ENCODE measurements at places on chromosomes 13 and 19. TPM values are rescaled to one million over a fixed set of nuclear protein-coding genes. Genes with fewer than 3 reads are reported as not detected.

The SIGLEC9 gene
- 0.21 TPM for total RNA-seq

GRCh38 chr13:51945149-51945548 lies 66.1 kb downstream of the ATP7B start:
- no peak for DNase-seq

DNA sequence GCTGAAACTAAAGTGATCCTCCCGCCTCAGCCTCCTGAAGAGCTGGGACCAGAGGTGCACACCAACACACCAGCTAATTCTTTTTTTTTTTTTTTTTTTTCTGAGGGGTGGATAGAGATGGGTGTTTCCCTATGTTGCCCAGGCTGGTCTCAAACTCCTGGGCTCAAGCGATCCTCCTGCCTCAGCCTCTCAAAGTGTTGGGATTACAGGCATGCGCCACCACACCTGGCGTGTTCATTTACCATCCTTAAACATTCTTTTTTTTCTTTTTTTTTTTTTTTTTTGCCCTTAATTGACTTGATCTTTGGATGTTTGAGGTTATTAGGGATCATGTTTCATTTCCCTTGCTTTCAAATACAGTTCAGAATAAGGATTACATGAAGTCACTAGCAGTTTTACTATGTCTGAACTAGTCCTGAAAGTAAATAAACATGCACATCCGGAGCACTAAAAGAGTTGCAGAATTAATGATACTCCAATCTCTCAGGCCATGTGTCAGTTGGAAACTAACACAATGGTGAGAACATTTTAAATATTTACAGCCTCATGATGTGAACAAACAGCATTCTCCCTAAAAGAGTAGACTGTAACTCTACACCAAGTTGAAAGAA lies 10.2 kb downstream of the UTP14C start:
- no peak for DNase-seq

DNA sequence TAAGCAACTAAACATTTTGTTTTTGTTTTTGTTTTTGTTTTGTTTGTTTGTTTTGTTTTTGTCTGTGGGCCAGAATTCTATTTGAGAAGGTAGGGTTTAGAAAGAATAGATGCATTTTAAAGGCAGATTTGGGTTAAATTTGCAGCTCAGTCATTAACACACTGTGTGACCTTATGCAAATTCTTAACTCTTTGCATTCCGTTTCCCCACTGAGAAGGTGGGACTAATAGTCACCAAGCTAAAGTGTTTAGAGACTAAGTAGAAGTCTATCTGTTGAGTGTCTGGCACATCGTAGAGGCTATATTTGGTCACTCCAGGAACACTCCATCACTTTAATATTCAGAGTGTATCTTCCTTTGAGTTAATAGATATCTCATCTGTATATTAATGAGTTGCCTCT lies 87.1 kb downstream of the CCNA1 start:
- no peak for DNase-seq

DNA sequence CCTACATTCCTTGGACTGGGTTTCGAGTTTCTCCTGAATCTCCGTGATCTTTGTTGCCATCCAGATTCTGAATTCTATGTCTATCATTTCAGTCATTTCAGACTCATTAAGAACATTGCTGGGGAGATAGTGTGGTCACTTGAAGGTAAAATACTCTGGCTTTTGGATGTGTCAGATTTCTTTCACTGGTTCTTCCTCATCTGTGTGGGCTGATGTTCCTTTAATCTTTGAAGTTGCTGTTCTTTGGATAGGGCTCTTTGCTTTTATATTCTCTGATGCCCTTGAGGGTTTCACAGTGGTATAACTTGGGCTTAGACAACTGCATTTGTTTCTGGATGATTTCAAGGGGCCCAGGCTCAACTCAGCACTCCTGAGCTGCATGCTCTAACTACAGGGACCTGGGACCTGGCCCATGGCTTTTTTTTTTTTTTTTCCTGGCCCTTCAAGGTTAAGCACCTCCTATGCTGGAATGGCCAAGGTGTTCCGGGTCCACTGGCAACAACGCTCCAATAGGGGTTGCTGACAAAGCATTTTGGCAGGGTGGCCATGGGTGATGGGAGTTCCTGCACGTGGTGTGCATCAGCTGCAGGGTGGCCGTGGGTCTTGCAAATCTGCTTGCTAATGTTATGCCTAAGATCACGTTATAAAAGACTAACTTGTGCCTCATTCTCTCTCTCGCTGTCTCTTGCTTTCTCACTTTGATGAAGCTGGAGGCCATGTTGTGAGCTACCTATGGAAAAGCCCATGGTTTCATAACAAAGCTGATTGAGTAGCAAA lies 5.9 kb upstream of the SIGLEC7 start:
- DNase-seq = no peak

The CALR3 gene
- total RNA-seq = not detected

The PRR36 gene
- 0.92 TPM for total RNA-seq

DNA sequence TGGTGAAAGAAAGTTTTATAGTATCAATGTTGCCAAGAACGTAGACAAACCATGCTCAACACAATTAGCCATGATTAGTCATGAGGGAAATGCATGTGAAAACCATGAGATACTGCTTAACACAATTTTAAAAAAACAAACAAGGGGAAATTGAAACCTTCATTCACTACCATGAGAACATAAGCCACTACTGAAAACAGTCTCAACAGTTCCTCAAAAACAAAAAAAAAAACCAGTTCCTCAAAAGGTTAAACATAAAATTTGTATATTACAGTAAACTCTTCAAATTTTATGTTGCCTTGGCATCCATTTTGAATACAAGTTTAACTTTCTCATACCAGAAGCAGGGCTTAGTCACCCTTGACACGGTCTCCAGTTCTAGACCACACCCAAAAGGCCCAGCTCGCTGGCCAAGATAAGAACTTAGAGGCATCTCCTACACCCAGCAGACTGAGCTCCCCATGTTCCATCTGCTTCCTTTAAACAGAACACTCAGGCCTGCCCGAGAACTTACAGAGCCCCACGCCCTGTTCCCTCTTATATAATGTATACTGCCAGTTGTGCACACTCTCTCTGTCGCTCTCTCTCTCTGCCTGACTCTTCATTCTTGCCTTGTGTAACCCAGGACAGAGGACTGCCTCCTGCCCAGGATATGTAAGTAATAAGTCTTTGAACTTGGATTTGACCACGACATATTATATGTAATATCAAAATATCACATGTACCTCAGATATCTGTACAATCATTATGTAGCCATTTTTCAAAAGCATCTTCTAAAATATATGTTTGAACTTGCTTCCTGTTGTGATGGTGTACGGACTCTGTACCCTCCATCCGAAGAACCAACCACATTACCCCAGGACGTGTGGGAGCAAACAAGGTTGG lies 67.4 kb downstream of the STK24 start:
- DNase-seq = peak; percentile 63

- peak; percentile 91 for DNase-seq
Measured at GRCh38 chr13:29597706-29598105, 2.2 kb upstream of the SLC7A1 start.

DNA sequence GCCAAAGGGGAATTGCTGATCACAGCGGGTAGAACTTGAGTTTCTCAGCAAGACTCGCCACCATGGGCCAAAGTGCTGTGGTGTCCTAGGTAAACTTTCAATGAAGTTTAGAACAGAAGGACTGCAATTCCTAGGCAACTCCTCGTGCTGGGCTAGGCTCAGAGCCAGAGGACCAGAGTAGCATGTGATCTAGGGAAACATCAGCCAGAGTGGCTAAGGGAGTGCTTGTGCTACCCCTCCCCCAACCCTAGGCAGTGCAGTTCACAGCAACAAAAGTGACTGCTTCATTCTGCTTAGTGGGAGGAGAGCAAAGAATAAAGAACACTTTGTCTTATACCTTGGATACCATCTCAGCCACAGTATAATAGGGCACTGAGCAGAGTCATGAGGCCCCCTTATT lies 1658.6 kb upstream of the MIR17HG start:
- no peak for DNase-seq

- DNase-seq = no peak
Measured at GRCh38 chr13:110600261-110600819, 15.0 kb upstream of the NAXD start.

The CLEC17A gene
- total RNA-seq = 1.0 TPM

GRCh38 chr19:17073869-17074633 lies 1.2 kb downstream of the HAUS8 start:
- DNase-seq = no peak

The DCT gene
- total RNA-seq = 0.62 TPM

DNA sequence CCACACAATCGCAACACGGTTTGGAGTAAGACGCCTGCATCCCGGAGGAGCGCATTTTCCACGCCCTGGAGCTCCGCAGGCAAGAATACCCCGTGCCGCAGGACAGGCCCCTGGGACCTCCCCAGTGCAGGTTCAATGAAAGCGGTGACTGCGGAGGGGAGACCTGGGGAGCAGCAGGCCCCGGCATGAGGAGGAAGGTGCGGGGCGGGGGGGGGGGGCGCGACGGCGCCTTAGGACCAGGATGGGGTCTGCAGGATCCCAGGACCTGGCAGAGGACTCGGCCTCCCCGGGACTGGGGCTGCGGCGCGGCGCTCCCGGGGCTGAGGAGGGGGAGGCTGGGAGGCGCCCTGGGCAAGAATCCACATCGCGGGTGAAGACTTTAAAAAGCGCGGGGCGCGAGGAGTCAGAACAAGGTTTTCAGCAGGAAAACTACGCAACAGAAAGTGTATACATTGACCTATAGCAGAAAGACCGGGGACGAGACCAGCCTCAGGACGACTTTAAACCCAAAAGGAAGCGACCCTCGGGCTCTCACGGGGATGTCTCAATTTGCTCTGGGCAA lies 432 bp downstream of the ZNF611 start:
- DNase-seq = peak; percentile 13

The TEX29 gene
- total RNA-seq = 0.72 TPM

DNA sequence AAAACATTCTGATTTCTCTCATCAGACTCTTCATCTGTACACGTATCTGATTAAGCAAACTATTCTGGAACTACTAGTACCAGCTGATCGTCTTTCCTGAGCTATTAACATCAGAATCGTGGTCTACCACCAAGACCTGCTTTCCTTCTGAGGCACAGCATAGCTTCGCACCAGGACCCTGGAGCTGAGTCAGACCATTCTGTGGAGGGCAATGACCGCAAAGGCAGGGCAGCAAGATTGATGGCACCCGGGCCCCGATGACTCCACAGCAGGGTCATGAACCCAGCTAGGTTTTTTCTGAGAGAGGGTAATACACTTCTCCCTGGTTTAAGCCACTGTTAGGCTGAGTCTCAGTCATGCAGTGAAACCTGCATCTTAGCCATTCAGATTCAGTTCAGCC lies 158.7 kb upstream of the GPR12 start:
- DNase-seq = no peak

The CGB2 gene
- total RNA-seq = not detected

GRCh38 chr13:46586751-46587514 lies 34.0 kb downstream of the LRCH1 start:
- DNase-seq = no peak

DNA sequence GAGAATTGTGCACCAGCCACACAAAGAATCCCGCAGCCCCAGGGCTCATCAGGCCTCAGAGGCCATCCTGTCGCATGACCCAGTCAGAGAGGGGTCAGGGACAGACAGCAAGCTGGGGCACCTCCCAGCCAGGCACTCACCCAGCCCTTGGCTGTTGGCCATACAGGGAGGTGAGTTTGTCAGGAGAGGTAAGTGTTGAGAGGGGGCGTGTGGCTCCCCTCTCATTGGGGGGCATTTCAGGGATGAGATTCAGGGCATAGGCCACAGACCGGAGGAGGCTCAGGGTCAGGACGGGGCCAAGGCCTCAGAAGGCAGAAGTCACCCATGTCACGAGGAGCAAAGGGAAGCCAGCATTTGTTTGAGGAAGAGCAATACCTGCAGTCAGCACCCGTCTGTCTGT lies 37.1 kb downstream of the MYO9B start:
- DNase-seq = no peak

The CYP4F3 gene
- 1.4 TPM for total RNA-seq

The PRTN3 gene
- total RNA-seq = 3.3 TPM

The SCGB2B2 gene
- total RNA-seq = 0.10 TPM

The WDR88 gene
- total RNA-seq = not detected

- no peak for DNase-seq
Measured at GRCh38 chr13:107291875-107292274, 723.9 kb upstream of the ARGLU1 start.

DNA sequence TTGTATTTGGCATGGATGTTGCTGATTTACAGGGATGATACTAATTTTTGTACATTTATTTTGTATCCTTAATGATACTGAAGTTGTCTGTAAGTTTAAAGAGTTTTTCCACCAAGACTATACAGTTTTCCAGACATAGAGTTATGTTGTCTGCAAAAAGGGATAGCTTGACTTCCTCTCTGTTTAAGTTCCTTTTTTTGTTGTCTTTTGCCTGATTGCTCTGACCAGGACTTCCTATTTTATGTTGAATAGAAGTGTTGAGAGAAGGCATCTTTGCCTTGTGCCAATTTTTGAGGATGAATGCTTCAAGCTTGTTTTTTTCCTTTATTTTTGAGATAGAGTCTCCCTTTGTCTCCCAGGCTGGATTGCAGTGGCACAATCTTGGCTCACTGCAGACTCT lies 36.8 kb upstream of the ZNF681 start:
- no peak for DNase-seq

DNA sequence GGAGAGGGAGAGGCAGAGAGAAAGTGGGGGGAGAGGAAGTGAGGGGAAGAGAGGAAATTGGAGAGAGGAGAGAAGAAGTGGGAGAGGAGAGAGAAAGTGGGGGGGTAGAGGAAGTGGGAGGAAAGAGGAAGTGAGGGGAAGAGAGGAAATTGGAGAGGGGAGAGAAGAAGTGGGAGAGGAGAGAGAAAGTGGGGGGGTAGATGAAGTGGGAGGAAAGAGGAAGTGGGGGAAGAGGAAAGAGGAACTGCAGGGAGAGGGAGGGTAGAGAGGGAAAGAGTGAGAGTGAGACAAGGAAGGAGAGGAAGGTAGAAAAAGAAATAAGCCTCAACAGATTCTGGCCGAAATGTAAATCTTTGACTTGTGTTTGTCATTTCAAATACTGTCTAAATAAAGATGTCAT lies 146.6 kb downstream of the KLF12 start:
- no peak for DNase-seq

DNA sequence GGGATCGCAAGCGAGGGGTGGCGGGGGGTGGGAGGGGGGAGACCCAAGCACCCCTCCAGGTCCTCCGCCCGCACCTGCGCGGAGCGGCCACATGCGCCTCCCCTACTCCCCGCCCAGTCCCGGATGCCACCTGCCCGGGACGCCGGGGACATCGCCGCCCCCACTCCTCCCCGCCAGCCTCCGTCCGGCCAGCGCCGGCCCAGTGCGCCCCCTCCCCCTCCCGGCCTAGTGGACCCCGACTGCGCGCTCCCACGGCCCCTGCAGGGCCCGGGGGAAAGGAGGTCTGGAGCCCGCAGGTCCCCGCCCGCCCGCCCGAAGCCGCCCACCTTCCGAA lies 263 bp downstream of the RHPN2 start:
- DNase-seq = no peak

DNA sequence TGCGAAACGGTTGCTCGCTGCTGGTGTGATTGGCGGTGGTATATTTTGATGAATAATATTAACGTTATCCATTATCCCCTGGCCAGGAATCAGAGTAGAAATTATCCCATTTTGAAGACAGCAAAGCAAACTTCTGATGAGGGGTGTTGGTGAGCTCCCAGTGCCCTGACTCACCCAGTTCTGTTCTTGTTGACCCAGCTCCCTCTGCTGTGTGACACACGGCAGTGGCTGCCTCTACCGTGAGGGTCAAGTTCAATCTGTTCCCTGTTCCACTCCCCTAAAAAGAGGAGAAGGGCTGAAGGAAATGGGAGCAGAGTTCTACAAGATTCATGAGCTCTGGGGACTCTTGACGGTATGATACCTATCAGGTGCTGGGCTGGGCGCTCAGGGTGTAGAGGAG lies 2.0 kb downstream of the CAMSAP3 start:
- DNase-seq = no peak

The ZNF101 gene
- 7.0 TPM for total RNA-seq

Measured in tongue (tissue), 3 donors.